ENCODE measurements at places on chromosomes 3 and 15.

- no peak for DNase-seq
Measured at GRCh38 chr15:82393671-82394070, 35.9 kb upstream of the GOLGA6L9 start.

DNA sequence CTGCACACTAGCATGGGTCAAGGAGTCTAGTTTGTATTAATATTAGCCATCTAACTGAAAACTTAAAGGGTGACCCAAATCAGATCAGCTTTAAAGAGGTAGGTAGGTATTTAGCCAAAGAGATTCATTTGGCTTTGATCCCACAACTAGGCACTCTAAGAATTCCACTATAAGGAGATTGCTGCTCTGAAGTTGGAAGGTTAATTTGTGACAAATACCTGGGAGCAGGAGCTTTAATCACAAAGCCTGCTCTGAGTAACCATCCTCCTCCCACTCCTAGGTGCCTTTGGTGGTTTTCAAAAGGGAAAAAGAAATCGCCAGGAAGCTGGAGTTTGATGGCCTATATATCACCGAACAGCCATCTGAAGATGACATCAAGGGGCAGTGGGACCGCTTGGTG, 120.3 kb upstream of the CHRM5 start:
- no peak for DNase-seq

- no peak for DNase-seq
Measured at GRCh38 chr3:21446027-21446426, 305.0 kb downstream of the ZNF385D start.

- no peak for DNase-seq
Measured at GRCh38 chr3:191269289-191270085, 59.7 kb upstream of the CCDC50 start.

DNA sequence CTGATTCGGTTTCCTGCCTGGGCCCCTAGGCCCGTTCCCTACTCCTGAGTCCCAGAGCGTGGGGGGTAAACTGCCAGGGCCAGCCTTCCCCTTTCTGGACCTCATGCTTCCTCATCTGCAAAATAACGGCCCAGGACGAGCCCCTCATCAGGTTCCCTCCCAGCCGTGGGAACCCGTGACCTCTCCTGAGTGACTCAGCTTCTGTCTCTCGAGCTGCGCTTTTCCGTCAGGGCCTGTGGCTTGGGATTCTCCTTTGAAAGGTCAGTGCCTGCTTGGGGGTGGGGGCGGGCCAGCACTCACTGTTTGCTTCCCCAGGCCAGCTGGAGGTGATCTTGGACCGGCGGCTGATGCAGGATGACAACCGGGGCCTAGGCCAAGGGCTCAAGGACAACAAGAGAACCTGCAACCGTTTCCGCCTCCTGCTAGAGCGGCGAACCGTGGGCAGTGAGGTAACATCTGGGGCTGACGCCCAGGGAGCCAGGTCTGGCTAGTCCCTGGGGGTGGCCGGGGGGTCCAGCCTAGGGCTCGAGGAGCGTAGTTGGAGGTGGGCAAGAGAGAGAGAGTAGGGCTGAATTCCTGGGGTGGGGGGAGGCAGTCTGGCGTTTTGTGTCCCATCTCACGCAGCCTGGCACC, 12.8 kb downstream of the MAN2A2 start:
- no peak for DNase-seq

DNA sequence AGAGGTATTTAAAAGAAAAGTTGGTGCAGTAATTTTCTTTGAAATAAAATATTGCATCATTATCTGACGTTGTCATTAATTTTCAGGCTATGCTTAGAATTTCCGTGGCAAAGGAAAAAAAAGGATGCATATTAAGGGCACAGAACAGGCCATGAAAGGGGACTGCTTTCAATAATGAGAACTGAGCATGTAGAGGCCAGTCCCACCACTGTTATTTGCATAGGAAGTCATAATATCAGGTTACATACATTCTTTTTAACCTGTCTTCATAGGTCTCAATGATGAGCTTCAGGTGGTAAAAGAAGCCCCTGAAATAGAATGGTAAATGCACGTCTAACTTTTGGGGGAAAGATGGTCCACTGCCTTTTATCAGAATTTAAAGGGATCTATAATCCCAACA, 272.1 kb upstream of the ALCAM start:
- no peak for DNase-seq
